ENCODE measurements at places on chromosomes 11 and 22.

GRCh38 chr22:24427500-24428164, at the start of gene ADORA2A:
ADORA2A (plus strand) TSS chr22:24427599; CDS start chr22:24433405, 5,806 bp downstream.
- no peak for DNase-seq

GRCh38 chr22:49510718-49511117, 317.0 kb downstream of the BRD1 start:
- DNase-seq = no peak

DNA sequence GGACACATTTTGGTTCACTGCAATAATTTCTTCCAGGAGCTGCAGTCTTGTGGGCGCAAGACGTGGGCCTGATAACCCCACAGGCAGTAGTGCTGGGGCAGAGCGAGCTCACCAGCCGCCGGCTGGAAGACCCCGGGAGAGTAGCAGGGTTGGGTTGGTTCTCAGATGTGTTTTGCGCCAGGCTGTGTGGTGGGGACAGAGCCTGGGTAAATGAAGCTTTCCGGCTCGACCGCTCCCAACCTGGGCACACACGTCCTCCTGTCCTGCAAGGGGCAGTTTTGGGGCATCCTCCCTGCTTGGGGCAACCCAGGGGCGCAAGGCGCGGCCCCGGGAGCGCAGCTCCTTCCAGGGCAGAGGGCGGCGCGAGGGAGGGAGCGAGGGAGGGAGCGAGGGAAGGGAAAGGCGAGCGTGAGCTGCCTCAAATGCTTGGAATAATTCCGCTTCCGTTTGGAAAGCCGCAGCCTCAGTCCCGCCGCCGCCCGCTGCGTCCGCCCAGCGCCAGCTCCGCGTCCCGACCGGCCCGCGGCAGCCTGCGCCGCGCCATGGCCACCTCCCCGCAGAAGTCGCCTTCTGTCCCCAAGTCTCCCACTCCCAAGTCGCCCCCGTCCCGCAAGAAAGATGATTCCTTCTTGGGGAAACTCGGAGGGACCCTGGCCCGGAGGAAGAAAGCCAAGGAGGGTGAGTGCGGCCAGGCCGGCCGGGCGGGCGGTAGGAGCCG, at the start of gene PARVA:
TSS of gene PARVA (plus strand) at position 466 of the 718 bp plus-strand sequence. CDS start at position 543, 77 bp downstream.
- DNase-seq = peak; percentile 68

DNA sequence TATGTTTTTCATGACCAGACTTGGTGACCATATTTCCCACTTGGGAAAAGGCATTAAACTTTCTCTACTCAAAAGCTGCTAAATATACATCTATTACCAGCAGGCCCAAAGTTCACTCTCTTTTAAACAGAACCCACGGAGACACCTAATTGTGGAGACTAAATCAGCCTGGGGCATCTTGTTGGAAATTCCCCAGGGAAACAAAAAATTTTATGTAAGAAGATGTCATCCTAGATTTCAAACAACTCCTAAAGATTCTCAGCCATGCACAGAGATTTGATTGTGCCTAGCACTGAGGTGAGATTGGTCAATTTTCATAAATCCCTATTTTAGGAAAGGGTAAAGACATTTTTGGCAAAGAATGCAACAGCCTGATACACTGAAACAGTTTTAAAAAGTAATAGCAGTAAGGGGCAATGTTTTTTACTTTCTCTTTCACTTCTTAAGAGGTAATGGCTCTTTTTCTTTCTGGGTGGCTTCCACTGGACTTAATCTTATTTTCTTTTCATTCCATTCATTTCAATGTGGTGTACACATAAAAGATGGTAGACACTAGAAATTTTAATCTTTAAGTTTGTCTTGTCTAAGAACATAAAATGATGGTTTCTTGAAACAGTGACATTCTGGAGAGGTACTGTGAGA, 9.6 kb downstream of the OR52N2 start:
- DNase-seq = no peak

GRCh38 chr11:2586087-2586792, 113.6 kb downstream of the KCNQ1OT1 start:
- no peak for DNase-seq

DNA sequence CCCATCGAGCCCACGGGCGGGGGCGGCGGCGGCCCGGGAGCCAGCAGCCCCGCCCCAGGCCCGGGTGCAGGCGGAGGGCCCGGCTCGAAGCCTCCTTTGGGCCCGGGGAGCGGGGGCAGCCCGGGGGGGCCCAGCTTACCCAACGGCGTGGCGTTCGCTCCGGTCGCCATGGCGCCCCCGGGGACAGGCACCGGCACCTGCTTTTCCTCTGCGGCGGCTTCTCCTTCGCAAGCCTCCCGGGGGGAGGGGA, 194 bp downstream of the SF1 start:
- no peak for DNase-seq

GRCh38 chr22:47210112-47210657, 447.7 kb downstream of the TBC1D22A start:
- no peak for DNase-seq

DNA sequence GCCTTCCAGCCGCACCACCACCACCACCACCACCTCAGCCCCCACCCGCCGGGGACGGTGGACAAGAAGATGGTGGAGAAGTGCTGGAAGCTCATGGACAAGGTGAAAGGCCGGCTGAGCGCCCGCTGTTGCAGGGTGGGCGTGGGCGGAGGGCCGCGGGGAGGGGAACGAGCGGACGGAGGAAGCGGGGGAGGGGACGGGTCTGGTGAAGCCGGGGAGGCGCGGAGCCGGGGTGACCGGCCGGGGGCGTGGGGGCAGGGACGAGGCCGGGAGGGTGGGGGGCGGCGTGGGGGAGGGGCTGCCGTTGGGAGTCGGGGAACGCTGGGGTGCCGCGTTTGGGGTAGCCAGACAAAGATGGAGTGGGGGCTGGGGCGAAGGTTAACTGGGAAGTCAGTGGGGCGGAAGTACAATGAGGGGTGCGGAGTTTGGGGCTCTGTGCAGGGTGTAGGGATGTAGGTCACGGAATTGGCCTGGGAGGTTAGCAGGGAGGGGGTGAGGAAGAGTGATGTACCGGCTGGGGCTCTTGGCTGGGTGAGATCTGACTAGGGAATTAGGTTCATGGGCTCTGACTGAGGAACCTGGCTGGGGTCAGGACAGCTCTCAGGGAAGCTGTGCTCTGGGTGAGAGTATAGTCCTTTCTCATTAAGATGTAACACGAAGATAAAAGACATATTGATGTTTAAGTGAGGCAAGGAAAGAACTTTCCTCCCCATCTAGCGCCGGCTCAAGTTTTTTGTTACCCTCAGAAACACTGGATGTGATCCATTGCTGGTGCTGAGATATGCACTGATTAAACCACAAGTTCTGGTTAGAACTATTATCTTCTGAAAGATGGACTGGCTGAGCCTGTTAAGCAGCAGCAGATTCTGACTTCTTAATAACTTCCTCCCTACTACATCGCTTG, 624 bp downstream of the CBL start:
- DNase-seq = no peak

DNA sequence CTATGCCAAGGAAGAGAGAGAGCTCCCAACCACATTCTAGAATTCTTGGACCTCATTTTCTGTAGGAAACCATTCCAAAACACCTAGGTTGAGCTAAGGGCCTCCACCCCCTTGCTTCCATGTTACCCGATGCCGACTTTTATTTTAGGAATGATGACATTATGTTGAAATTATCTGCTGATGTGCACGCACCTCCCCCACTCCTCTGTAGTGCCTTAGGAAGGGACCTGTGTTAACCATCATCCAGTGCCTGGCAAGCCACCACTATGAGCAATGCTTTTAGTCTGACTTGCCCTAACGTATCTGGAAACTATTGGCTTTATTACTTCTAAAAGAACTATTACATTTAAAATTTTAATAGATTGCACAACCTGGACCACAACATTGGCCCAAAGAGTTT, 42.1 kb downstream of the NCAPD3 start:
- DNase-seq = peak; percentile 55

DNA sequence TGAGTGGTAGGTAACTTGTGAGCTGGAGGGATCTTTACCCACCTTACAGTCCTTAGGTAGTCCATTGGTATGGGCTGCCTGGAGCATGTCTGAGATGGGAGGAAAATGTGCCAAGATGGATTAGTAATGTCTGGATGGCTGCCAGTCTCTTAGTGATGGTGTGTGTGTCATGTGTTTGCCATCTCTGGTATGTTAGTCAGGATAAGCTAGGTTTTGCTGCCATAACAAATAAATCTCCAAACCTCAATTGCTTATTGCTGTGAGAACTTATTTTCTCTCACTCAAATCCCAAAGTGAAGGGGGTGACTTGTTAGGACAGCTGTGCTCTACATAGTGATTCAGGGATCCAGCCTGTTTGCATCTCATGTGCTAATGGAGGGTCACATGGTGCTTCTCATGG, 40.9 kb upstream of the MYEOV start:
- peak; percentile 42 for DNase-seq

DNA sequence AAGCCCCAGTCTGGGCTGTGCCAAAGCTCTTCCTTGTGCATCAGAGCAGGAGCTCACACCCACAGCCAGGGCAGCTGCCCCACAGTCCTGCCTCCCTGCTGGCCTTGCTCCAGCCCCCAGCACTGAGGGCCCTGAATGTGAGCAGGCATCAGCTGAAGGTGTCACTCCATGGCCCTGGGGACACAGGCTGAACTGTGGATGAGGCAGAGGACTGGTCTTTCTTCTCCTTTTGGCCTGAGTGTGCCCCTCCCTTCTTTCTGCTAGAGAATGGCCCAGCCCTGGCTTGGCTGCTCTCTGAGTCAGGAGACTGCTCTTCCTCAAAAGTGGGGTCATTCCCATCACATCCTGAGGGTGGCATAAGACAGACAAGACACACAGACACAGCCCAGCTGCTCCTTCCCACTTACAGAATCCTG, 16.2 kb downstream of the OTOG start:
- no peak for DNase-seq

GRCh38 chr22:28375761-28376534, 303.7 kb downstream of the TTC28 start:
- DNase-seq = peak; percentile 16

GRCh38 chr11:100825626-100826025, 138.5 kb downstream of the ARHGAP42 start:
- no peak for DNase-seq

DNA sequence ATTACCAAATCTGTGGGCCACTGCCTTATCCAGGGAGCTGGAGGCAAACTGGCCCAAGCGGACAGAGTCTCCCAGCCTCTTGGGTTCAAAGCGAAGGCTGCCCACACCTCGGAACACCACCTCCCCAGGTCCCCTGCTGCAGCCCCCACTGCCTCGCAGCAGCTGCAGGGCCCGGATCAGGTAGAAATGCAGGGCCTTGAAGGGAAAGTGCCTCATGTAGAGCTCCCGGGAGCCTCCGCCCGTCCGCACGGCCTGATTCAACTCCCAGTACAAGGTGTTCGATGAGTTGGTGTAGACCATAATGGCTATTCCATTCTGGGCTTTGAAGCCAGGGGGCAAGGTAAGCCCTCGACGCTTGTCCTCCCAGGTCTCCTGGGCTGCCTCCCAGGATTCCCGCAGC, 2.0 kb downstream of the ART5 start:
- no peak for DNase-seq

All from AG08395 (cell line).